H4 (cell line): ENCODE measurements at places on chromosomes 6 and 20. TPM values are rescaled to one million over a fixed set of nuclear protein-coding genes. Genes with fewer than 3 reads are reported as not detected.
A peak's percentile ranks its signal among the peaks of the same experiment; 100 is the strongest.

DNA sequence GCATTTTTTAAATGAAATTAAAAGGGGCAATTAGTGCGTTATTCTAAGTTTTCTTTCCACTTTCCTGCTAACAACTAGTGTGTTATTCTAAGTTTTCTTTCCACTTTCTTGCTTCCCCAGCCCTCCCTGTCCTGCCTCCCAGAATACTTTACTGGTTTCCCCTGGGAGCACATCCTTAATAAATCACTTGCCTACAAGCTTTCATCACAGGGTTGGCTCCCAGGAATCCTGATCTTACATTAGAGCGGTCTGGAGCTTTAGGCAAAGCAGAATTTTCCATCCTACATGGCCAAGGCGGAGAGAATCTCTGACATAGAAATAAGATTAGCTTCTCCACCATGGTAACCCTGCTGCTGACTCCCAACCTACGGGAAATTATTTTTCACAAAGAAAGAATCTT lies 150.4 kb downstream of the BFSP1 start:
- no peak for DNase-seq

DNA sequence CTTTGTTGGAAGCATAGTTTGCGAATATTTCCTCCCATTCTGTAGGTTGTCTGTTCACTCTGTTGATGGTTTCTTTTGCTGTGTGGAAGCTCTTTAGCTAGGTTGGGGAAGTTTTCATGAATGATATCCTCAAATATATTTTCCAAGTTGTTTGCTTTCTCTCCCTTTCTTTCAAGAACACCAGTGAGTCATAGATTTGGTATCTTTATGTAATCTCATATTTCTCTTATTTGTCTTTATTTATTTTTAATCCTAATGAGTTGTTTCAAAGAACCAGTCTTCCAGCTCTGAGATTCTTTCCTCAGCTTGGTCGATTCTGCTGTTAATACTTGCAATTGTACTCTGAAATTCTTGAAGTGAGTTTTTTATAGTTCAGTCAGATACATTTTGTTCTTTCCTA lies 628.0 kb upstream of the ID4 start:
- no peak for DNase-seq

DNA sequence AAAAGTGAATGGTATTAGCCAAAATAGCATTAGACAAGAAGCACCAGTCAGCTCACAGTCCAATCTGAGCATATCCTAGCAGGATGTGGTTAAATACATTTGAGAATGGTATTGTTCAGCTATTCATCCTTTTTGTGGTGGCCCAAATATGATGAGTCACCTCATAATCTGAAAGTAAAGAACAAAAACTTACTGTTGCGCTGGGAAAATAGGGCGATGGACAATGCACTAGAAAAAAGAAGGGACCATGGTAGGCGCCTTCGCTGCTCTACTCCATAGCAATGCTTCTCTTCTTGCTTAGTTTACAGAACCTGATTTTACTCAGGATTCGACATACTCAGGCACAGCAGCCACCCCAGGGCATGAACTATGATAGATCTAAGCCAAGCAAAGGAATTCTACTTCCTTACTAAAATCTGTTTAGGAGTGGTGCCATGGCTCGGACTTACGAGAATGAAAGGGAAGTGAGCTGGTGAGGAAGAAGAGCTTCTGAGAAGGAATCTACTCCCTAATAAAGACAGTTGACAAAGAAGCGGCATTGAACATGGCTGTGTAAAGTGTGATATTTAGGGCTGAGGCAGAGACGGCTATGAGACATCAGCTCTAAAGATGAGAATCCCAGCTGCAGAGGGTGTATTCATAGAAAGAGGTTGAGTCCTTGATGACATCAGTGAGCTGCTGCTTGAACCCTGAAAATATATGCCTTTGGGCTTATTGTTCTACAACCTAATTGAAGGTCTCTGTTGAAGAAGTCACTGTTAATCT lies 16.6 kb upstream of the FBXO9 start:
- DNase-seq, result peak; percentile 85

TMEM244 gene
- total RNA-seq, result not detected in 2 replicates

GRCh38 chr6:54579011-54579410 lies 267.6 kb upstream of the FAM83B start:
- DNase-seq, result no peak

GRCh38 chr6:138572167-138572875 lies 73.0 kb upstream of the NHSL1 start:
- no peak for DNase-seq

DNA sequence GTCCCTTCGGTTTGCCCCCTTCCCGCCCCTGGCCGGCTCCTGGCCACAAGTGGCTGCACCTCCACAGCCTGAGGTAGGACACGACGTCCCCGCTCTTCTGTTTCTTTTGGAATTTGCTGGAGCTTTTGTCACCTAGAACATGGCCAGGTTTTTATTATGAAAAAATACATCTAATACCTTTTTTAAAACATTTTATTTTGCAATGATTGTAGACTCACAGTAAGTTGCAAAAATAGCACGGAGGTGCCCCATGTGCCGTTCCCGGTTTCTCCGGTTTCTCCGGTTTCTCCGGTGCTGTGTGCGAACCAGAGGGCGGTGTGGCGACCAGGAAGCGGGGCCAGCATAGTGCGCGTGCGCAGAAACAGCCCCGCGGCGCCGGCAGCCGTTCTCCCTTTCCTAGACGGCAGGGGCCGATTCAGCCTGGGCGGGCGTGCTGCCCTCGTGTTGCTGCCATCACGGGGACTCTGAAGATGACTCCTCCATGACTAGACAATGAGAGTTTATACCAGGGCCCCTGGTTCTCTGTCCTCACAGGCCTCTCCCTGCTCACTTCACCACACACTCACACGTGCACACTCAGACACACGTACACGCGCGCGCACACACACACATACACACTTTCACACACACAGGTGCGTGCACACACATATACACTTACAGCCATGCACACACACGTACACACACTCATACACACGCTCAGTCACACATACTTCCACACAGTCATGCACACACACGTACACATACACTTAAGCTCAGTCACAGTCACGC lies 102.1 kb downstream of the TMEM242 start:
- peak; percentile 8 for DNase-seq

- peak; percentile 97 for DNase-seq
Observed at GRCh38 chr6:15444081-15444731, 198.3 kb downstream of the JARID2 start.

DNA sequence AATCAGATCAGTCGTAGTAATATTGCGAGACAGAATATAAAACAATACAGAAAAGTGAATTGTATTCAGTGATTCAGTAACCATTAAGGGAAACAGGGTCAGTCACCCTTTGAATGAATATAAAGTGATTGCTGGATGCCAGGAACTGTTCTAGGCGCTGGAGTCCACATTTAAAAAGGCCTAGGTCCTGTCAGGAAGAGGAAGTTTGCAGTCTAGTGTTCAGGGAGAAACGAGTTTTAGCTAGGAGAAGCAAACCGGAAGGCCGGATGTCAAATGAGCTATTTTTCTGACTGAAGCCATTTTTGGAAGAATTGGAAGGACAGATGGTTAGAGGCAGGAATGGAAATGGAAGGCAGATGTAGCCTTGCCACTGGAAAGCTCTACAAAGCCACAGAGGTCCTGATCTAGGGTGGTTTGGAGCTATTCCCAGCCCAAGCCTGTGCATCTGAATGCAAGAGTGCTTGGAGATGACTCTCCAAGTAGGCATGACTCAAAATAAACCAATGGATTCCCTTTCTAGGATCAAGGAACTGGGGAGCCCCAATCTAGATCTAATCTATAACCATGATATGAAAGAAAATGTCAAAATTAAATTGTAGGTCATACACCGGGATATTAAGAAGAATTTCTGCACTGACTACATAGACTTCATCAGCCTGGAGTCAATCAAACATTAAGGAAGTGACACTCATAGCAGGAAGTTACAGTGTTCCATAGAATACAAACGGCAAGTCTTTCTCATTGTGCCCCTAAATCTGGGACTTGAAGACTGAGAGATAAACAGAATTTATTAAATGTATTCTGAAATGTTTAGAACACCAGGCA lies 36.8 kb upstream of the CDKAL1 start:
- DNase-seq, result no peak

- no peak for DNase-seq
Observed at GRCh38 chr6:116568821-116569755, 2.2 kb upstream of the RWDD1 start.

RARS2 gene
- 19.7 and 23.5 TPM in 2 replicates for total RNA-seq

- DNase-seq, result peak; percentile 42
Observed at GRCh38 chr6:15491255-15491985, 171.4 kb downstream of the DTNBP1 start.

RCAN2 gene
- 0.43 and 1.0 TPM in 2 replicates for total RNA-seq
